T-helper 2 cell treated with Interferon-gamma antibody and Interleukin-4, amounts not matched to agents 5 μg/mL and 100 μg/mL, for 36 hours (primary cell): ENCODE measurements at places on chromosomes 11 and 22.

DNA sequence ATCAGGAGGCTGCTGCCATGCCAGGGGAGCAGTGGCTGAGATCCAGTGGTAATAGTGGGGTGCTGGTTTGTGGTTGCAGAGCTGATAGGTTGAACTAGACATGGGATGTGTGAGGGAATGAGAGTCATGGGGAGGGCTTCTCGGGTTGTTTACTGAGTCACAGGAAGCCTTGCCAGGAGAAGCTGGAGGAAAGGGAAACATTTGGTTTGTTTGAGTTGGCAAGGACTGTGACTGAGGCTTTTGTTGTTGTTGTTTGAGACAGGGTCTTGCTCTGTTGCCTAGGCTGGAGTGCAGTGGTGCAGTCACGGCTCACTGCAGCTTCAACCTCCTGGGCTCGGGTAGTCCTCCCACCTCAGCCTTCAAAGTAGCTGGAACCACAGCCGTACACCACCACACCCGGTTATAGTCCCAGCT, 49.3 kb downstream of the CABIN1 start:
- H3K36me3 ChIP-seq, result peaks cover 61% of the 10 kb centered on the region
- H3K4me1 ChIP-seq, result no peaks in the 10 kb centered on the region
- H3K27me3 ChIP-seq, result no peaks in the 10 kb centered on the region
- H3K27ac ChIP-seq, result peak overlapping the region; percentile 46
- no peak for DNase-seq

- H3K4me1 ChIP-seq, result peaks cover 26% of the 10 kb centered on the region
- no peak for DNase-seq
- H3K27me3 ChIP-seq, result peaks cover under 1% of the 10 kb centered on the region
- no peak overlapping the region for H3K4me3 ChIP-seq
- peaks cover 2% of the 10 kb centered on the region for H3K36me3 ChIP-seq
- peak overlapping the region; percentile 95 for H3K27ac ChIP-seq
These were observed 10.5 kb upstream of the MGAT3 start for GRCh38 chr22:39446239-39446721.

GRCh38 chr11:16169956-16170847, 186.1 kb downstream of the SOX6 start:
- H3K27ac ChIP-seq, result no peak overlapping the region
- no peaks in the 10 kb centered on the region for H3K36me3 ChIP-seq
- DNase-seq, result no peak
- H3K4me1 ChIP-seq, result no peaks in the 10 kb centered on the region

DNA sequence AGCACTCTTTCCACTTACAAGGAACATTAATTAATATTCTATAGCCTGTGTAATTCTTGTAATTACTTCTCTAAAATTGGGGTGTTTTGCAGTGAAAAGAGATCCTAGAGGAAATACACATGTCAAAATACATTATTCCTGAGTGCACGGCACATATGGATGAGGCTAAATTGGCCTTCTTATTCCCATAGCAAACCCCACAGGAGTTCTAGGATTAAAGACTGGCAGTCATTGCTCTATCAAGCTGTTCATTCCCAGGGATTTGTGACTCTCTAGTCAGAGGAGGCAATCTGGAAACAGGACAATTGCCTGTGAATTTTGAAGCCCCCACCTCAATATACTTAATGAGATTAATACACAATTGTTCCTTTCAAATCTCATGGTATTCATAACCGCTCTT, 145.9 kb upstream of the OPCML start:
- no peaks in the 10 kb centered on the region for H3K36me3 ChIP-seq
- no peak overlapping the region for H3K4me3 ChIP-seq

- peaks cover 31% of the 10 kb centered on the region for H3K27me3 ChIP-seq
- H3K36me3 ChIP-seq, result peaks cover 1% of the 10 kb centered on the region
- peaks cover 3% of the 10 kb centered on the region for H3K4me1 ChIP-seq
- no peak overlapping the region for H3K27ac ChIP-seq
- H3K4me3 ChIP-seq, result no peak overlapping the region
These were observed 5.0 kb downstream of the DRD2 start for GRCh38 chr11:113470233-113470632.

DNA sequence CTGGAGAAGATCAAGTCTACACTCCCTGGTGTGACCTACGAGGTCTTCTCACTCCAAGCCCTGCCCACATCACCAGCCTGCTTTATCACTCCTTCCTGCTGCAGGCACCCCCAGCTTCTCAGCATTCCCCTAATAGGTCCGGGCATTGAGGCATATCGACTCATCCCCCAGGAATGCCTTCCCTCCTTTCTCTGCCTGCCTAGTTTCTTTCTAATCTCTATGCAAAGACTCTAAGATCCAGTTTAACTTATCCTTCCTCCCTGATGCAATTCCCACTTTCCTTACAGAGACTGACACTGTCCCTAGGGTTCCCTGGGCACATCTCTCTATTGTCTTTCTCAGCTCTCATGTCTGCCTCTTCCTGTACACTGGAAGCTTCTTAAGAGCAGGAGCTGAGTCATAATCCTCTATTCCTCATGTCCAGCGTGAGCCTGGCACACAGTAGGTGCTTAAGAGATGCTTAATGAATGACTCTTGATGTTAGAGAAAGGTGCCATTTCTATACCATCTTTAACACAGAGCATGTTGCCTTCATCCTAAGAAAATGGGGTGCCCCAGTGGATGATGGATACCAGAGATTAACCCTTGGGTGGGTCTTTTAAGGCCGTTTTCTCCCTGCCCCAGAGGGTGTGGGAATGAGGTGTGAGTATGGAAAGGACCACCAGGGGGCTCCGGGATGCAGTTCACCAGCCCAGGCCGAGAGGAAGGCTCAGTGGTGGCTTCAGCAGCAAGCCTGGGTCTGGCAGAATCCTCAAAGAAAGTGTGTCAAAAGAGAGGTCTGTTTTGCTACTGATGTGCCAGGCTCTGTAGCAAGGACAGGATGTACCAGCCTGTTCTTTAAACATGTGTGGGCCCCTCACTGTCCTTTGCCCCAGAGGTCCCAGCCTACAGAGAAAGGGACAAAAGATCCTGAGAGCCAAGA, 34.7 kb downstream of the PARVA start:
- H3K27me3 ChIP-seq, result peaks cover 15% of the 10 kb centered on the region
- H3K27ac ChIP-seq, result no peak overlapping the region
- no peak overlapping the region for H3K4me3 ChIP-seq
- H3K4me1 ChIP-seq, result no peaks in the 10 kb centered on the region
- H3K36me3 ChIP-seq, result no peaks in the 10 kb centered on the region

DNA sequence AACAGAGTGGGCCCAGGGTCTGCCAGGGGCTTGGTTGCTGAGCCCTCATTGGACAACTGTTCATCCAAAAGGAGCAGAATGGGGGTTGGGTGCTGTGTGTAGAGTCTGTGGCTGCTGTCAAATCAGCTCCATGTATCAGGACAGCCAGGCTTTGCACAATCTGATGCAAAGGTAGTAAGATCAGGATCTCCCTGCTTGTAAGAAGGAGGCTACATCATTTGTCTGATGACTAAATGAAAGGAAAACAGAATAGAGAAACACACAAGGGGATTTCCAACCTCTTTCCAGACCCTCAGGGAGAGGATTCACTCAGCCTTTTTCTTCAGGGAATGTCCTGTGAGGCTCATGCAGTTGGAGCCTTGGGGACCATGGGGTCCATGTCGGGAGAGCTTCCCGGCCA, 7.2 kb downstream of the MICAL2 start:
- H3K36me3 ChIP-seq, result peaks cover 17% of the 10 kb centered on the region
- peak overlapping the region; percentile 46 for H3K27ac ChIP-seq
- no peaks in the 10 kb centered on the region for H3K27me3 ChIP-seq
- peak; percentile 25 for DNase-seq
- no peak overlapping the region for H3K4me3 ChIP-seq

DNA sequence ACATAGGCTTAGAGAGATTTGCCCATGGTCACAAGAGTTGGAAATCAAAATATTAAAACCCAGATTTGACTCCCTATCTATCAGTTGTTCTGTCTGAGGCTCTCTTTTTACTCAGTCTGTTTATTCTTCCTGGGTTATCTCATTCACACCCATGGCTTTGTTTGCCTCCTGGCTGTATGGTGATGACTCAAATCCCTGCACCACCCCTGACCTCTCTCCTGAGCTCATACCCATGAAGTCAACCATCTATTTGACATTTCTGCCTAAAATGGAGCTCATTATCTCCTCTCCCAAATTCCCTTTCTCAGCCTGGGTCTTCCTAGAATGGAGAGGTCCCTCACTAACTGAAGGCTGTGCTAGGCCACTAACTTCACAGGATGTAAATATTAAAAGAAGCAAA, 27.8 kb upstream of the CCDC134 start:
- no peaks in the 10 kb centered on the region for H3K27me3 ChIP-seq
- no peak overlapping the region for H3K4me3 ChIP-seq
- no peaks in the 10 kb centered on the region for H3K36me3 ChIP-seq
- H3K27ac ChIP-seq, result no peak overlapping the region
- DNase-seq, result no peak

DNA sequence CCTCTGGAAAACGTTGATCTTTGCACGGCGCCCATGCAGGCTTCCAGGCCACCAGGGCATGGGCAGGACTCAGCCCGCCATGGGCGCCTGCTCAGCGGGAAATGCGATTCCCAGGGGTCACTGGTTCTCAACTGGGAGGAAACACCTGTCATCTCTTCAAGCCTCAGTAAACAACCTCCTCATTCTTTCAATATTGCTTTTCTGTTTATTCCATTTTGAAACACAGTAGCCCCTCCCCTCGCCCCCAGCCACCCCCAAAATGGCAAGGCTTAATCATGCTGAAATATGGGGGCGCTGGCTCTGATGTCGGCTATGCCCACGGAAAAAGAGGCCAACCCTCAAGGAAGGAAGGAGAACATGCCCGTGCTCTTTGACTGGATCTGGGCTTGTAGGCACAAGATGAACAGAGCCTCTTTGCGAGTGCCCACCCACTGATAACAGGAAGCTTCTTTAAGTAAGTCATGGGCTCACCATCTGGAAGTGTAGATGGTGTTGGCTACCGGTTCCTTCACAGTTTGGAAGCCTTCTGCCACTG, 594 bp upstream of the POU2AF1 start:
- peak overlapping the region; percentile 52 for H3K27ac ChIP-seq
- H3K4me3 ChIP-seq, result peak overlapping the region; percentile 82
- peaks cover 32% of the 10 kb centered on the region for H3K4me1 ChIP-seq
- no peaks in the 10 kb centered on the region for H3K27me3 ChIP-seq
- H3K36me3 ChIP-seq, result no peaks in the 10 kb centered on the region

DNA sequence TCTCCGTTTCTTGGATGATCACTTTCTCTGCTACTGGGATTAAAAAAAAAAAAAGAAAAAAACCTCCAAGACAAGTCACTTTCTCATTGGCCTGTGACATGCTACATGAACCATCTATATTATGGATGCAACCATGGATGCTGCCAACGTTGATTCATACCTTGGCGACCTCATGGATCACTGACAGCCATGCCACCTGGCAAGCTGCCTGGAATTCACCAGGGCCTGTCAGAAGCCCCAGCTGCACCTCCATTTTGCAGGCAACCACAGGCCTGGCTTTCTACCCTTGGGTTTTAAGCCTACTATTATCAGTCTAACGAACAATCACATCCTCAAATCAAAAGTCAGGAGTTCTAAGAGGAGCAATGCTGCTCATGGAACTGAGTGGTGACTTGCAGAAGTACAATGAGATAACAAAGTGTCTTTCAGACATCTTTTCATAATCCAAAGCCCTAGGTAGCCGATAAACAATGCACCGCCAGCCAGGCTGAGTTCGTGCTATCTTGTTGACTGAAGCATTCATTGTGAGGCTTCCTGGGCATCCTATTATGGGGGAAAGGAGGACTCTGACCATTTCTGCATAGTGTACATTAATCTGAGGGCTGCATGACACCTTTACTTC, 48.0 kb upstream of the CADM1 start:
- H3K4me1 ChIP-seq, result no peaks in the 10 kb centered on the region
- no peaks in the 10 kb centered on the region for H3K27me3 ChIP-seq
- no peak overlapping the region for H3K27ac ChIP-seq

DNA sequence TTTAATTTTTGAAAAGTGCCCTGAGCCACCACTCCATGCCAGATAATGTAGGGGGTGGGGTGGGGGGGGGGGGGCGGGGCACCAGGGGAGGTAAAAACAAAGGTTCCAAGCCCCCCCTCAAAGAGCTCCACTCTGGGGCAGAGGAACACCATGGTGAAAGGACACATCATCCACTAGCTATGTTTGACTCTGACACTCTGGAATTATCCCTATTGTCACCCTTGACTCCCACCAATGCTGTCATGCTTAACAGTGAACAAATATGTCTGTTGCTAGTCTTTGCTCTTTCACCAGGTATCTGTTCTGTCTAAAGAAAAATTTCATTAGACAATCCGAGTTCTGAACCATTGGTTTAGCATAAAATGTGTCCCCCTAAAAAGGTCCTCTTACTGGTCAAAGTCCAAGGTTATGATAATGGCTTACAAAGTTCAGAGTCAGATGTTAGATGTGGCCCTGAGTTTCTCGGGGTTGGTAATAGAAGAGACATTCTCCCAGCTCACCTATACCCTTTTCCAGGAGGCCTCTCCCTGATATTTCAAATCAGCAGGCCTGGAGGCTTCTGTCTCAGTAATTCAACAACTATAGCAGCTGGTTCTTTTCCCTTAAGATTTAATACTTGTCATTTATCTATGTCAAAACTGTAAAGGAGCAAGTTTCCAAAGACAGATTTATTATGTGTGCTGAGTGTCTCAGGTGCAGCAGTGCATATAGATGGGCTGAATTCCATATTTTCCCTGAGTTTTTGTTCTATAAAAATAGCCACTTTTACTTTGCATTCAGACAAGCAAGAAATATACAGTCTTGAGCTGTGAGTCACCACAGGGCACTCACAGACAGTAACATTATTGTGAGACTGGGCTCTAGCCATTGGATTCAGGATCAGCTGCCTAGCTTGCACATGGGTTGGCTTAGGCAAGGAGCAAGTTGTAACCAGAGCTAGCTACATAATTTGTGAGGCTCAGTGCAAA, 174.1 kb downstream of the CSNK2A3 start:
- no peaks in the 10 kb centered on the region for H3K36me3 ChIP-seq
- no peak overlapping the region for H3K27ac ChIP-seq
- no peaks in the 10 kb centered on the region for H3K4me1 ChIP-seq
- no peak for DNase-seq
- no peak overlapping the region for H3K4me3 ChIP-seq

- no peak overlapping the region for H3K4me3 ChIP-seq
- H3K27me3 ChIP-seq, result no peaks in the 10 kb centered on the region
- peaks cover 17% of the 10 kb centered on the region for H3K4me1 ChIP-seq
These were observed 52.3 kb upstream of the GAB2 start for GRCh38 chr11:78469896-78470295.

DNA sequence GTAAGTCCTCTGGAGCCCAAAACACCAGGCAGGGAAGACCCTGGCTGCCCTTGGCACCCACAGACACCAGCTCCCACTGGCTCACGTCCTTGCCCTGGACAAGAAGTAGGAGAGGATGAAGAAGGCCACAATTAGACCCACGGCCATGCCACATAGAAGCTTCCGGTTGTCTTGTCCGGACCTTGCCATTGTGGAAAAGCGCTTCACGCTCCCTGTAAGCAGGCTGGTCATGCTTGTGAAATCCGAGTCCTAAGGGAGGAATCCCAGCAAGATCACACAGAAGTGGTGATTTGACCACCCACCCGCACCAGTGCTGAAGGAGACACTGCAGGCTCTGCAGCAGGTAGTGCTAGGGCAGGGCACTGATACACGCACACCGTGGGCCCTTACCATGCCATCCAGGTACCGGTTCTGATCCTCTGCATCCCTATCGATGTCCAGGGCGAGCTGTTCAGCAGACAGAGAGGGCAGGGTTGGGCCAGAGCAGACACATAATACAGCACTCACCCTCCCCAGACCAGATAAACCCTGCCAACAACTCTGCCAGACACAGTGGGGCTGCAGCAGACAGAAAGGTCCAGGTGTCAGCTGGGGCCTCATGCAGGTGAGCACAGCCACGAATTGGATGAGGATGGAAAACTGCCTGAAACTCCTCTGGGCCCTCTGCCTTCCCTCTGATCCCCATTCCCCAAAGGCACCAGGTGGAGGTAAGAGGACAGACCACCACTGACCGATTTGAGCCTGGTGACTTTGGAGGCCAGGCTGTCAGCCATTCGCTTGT, 1.8 kb downstream of the BET1L start:
- peak overlapping the region; percentile 7 for H3K27ac ChIP-seq
- peaks cover 38% of the 10 kb centered on the region for H3K4me1 ChIP-seq
- no peaks in the 10 kb centered on the region for H3K27me3 ChIP-seq
- peaks cover 29% of the 10 kb centered on the region for H3K36me3 ChIP-seq
- no peak for DNase-seq
